ENCODE measurements at places on chromosomes 3 and 15. TPM values are rescaled to one million over a fixed set of nuclear protein-coding genes. Genes with fewer than 3 reads are reported as not detected.

The PRR20G gene
- total RNA-seq, result not detected

The MAGEL2 gene
- total RNA-seq, result 27.1 TPM

The POLQ gene
- total RNA-seq, result 2.4 TPM

The DCBLD2 gene
- total RNA-seq, result 33.9 TPM

The IL20RB gene
- 1.8 TPM for total RNA-seq

The RHCG gene
- not detected for total RNA-seq

The EFL1 gene
- total RNA-seq, result 17.2 TPM

The ADCY5 gene
- 2.1 TPM for total RNA-seq

The SLC22A13 gene
- total RNA-seq, result 1.5 TPM

The ROPN1 gene
- total RNA-seq, result not detected

The GLDN gene
- 0.56 TPM for total RNA-seq

- DNase-seq, result no peak
Observed at GRCh38 chr3:21544076-21544462, 206.9 kb downstream of the ZNF385D start.

DNA sequence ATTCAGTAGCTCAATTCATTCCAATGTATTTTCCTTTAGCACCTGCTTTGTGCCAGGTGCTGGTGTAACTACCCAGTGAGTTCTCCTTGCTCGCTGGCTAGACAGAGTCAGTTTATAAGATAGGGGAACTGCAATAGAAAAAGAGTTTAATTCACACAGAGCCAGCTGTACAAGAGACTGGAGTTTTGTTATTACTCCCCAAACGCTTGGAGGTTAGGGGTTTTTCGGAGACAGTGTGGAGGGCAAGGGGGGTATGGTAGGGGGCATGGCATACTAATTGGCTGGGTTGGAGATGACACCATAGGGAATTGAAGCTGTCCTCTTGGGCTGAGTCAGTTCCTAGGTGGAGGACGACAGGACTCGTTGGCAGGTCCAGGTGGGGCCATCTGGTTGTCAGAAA is 5.4 kb upstream of the CFAP91 start:
- no peak for DNase-seq

GRCh38 chr3:187186375-187186774 is 10.9 kb upstream of the RTP1 start:
- no peak for DNase-seq

- DNase-seq, result no peak
Observed at GRCh38 chr3:4850211-4850927, 128.9 kb upstream of the BHLHE40 start.

- no peak for DNase-seq
Observed at GRCh38 chr3:27758083-27758482, 36.0 kb upstream of the EOMES start.

DNA sequence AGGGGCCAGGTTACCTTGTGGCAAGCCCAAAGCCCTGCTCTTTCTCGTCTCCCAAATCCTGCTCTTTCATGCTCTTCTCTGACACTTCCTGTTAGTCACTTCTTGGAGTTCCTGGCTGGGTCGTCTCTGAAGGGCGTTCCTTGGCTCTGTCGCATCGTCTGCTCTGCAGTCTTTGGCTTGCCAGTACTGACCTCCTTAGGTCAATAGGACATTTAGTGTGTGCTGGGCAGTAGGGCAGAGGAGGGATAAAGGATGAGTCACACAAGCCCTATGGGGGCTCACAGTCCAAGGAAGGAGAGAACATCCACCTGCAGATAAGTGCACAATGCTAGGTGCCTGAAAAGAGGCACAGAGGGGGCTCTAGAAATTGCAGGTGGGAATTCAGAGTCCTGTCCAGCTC is 87.5 kb downstream of the FAM43A start:
- no peak for DNase-seq

DNA sequence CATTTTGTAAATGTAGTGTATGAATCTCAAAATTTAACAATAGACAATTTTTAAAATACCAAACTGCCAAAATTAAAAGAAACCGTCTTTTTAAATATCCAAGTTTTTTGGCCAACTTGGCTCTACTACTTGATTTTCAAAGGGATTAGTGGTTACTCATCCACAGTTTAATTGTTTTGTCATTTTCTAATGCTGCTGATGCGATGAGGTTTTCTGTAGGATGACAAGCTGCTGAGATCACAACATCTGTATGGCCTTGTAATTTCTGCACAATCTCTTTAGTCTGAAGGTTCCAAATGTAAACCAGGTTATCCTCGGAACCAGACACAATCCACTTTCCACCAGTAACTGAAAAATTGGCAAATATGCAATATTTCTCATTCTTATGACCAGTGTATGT is 1.5 kb downstream of the WDR5B start:
- no peak for DNase-seq

DNA sequence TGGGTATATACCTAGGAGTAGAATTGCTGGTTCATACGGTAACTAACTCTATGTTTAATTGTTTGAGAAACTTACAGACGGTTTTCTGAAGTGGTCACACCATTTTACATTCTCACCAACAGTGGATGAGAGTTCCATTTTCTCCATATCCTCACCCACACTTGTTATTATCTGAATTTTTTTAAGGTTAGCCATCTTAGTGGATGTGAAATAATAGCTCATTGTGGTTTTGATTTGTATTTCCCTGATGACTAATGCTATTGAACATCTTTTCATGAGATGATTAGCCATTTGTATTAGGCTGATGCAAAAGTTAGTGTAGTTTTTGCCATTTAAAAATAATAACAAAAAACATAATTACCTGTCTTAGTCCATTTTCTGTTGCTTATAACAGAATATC is 18.6 kb downstream of the CSTA start:
- no peak for DNase-seq

GRCh38 chr3:177499779-177500423 is 302.6 kb upstream of the TBL1XR1 start:
- no peak for DNase-seq

GRCh38 chr15:36880224-36880912 is 220.0 kb downstream of the MEIS2 start:
- no peak for DNase-seq

GRCh38 chr3:147793841-147794240 is 384.7 kb downstream of the ZIC1 start:
- no peak for DNase-seq

DNA sequence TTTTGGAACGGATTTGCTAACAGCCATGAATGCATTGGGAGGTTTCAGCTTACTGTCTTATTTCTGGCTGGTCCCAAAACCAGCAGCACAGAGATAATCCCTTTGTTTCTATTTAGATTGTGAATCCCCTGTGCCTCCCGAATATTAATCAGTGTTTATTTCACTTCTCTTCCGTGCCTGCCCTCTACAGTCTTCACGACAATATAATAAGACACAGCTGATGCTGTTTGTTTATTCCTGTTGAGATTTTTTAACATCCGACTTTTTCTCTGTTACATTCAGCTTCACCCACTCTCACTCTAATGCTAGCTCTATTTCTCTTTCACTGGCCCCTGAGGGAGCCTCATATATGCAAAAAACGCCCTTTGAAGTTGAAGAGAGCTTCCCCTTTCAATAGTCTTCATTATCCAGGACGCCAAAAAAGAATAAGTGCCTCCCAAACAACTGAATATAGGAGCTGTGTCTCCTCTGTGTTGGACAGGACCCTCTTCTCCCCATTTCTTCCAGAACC is 995.3 kb downstream of the ROBO2 start:
- no peak for DNase-seq

DNA sequence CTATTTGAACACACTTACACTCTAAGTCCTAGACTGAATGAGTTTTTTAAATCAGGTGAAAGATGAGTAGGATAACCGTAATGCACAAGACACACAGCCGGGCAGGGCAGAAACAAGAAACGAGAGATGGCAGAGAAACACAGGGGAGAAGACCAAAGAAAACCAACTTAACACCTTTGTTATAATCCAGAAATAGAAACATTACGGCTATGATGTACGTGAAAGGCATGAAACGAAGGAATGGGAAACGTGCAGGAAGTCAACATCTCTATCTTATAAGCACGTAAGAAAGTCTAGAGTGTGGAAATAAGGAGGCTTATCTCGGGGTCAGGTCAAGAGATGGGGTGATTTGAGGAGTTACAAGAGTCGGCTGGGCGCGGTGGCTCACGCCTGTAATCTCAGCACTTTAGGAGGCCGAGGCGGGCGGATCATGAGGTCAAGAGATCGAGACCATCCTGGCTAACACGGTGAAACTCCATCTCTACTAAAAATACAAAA is 1.9 kb upstream of the TNFSF10 start:
- no peak for DNase-seq

DNA sequence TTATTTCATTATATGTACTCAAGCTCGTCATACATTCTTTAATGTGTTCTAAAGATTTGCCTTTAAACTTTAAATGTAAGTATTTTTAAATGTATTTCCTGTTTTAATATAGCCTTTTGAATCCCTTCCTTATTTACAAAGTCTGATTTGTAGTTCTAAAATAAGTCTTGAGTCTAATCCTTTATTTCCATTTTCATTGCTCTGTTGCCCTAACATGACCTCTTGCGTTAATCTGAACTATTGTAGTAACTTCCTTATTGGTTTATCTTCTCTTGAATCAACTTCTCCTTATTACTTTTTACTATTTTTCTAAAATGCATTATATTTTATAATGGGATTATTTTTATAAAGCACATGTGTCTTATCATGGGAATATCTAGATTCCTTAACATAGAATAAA is 24.0 kb downstream of the KNL1 start:
- no peak for DNase-seq

DNA sequence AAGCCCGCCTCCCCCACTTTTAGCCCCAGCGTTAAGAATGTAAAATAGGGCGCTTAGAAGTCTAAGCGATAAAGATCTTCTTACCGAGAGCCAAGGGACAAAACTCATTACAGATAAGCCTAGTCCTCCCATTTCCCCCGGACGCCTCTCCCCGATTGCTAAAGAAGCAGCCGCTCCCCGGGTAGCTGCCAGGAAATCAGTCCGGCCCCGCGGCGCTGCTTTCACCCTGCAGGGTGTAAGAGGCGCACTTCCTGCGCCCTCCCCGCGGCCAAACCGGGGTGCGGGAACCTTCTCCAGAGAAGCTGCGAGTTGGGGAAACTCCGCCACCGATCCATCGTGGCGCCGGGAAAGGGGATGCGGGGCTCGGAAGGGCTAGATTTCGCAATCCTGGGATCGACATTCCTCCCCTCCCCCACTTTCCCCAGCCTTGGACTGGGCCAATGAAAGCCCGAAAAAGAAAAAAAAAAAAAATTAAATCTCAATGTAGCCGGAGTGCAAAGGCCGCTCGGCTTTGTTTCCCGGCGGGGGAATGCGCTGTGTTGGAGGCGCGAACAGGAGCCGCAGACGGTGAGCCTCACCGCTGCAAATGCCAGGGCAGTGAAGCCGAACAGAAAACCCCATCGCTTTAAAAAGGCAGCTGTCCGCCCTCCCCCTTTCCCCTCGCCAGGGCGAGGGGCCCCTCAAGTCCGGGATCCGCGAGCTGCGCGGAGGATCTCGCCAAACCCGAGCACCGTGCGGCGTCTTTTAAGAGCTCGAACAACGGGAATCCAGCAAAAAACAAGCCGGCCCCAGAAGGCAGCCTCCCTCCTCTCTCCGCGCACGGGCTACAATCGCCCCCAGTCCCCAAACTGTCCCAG is 626 bp upstream of the PTPRG start:
- peak; percentile 71 for DNase-seq

GRCh38 chr15:40087991-40088928 is 20.4 kb downstream of the BMF start:
- no peak for DNase-seq

GRCh38 chr15:91456921-91457320 is 356.9 kb downstream of the SV2B start:
- DNase-seq, result no peak

GRCh38 chr15:58748852-58749531 is 515 bp downstream of the ADAM10 start:
- DNase-seq, result peak; percentile 68

DNA sequence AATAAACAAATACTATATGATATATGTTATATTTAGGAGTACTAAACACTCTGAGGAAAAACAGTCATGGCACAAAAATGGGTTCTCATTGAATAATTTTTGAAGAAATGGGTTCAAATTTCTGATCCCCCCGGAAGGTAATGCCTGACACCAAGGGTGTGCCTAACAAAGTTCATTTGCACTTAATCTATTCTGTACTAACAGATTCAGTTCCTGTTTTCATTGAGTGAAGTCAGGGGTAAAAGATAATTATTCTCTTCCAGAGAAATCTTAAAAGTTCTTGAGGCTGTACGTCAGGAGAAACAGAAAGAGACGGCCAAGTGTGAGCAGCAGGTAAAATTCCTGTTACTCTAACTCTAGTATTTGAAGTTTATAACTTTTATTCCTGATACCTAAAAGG is 34.5 kb upstream of the TMEM42 start:
- DNase-seq, result no peak

- DNase-seq, result no peak
Observed at GRCh38 chr15:51846066-51846462, 16.6 kb downstream of the TMOD3 start.

DNA sequence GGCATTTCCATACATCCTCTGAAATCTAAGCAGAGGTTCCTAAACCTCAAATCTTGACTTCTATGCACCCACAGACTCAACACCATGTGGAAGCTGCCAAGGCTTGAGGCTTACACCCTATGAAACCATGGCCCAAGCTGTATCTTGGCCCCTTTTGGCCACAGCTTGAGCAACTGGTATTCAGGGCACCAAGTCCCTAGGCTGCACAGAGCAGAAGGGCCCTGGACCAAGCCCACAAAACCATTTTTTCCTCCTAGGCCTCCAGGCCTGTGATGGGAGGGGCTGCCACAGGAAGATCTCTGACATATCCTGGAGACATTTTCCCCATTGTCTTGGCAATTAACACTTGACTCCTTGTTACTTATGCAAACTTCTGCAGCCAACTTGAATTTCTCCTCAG is 54.4 kb upstream of the IL12A start:
- no peak for DNase-seq

Measured in glutamatergic neuron (in vitro differentiated cells).